LNCaP clone FGC (cell line): ENCODE measurements at places on chromosomes 7 and 10.

- DNase-seq: no peak
These were observed 46.0 kb downstream of the VOPP1 start for GRCh38 chr7:55526329-55526728.

- no peak for DNase-seq
These were observed 42.9 kb downstream of the SH3PXD2A start for GRCh38 chr10:103812432-103812831.

GRCh38 chr10:86971232-86971991, 3.1 kb downstream of the ADIRF start:
- no peak for DNase-seq

DNA sequence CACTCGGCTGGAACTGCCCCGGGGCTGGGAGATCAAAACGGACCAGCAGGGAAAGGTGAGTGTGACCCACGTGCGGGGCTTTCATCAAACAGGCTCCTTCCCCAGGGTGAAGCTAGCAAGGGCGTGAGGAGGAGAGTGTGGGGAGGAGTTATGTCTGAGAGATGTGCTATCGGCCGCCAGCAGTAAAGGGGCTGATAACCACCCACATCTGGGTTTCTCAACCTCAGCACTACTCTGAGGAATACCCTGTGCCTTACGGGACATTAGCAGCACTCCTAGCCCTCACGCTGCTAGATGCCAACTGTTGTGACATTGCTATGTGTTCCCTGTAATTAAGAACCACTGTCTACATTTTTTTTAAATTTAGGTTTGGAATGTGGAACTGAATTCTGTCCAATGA, 113.9 kb upstream of the STK17A start:
- DNase-seq: no peak

GRCh38 chr7:92614660-92615174, 24.5 kb upstream of the FAM133B start:
- DNase-seq: no peak

GRCh38 chr10:124715439-124715838, 28.7 kb downstream of the FAM53B start:
- DNase-seq: no peak
